MG63 (cell line): ENCODE measurements at places on chromosomes 16 and 17. TPM values are rescaled to one million over a fixed set of nuclear protein-coding genes. Genes with fewer than 3 reads are reported as not detected.

The TPSAB1 gene
- total RNA-seq, result not detected in 2 replicates

The NUPR1 gene
- total RNA-seq, result 38.1 and 78.4 TPM in 2 replicates

GRCh38 chr17:55303701-55304145 is 39.0 kb downstream of the HLF start:
- no peak for DNase-seq

- no peak for DNase-seq
These were observed 6.3 kb downstream of the ALDH3A2 start for GRCh38 chr17:19654896-19655295.

The MFAP4 gene
- 3.2 and 4.3 TPM in 2 replicates for total RNA-seq
